ENCODE measurements at places on chromosomes 2 and 18.

- no peak for DNase-seq
Measured at GRCh38 chr2:40374543-40375240, 77.2 kb downstream of the SLC8A1 start.

- DNase-seq, result no peak
Measured at GRCh38 chr2:7736646-7737305, 819.6 kb downstream of the RNF144A start.

DNA sequence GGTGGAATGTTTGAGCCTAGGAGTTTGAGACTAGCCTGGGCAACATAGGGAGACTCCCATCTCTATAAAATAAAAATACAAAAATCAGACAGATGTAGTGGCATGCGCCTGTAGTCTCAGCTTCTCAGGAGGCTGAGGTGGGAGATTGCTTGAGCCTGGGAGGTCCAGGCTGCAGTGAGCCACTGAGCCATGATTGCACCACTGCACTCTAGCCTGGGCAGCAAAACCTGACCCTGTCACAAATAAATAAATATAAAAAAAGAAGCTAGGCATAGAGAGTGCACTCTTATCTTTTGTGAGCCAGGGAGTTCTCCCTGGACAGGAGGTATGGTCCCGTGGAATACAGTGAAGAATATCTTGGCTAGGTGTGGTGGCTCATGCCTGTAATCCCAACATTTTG lies 11.0 kb upstream of the KYNU start:
- no peak for DNase-seq

DNA sequence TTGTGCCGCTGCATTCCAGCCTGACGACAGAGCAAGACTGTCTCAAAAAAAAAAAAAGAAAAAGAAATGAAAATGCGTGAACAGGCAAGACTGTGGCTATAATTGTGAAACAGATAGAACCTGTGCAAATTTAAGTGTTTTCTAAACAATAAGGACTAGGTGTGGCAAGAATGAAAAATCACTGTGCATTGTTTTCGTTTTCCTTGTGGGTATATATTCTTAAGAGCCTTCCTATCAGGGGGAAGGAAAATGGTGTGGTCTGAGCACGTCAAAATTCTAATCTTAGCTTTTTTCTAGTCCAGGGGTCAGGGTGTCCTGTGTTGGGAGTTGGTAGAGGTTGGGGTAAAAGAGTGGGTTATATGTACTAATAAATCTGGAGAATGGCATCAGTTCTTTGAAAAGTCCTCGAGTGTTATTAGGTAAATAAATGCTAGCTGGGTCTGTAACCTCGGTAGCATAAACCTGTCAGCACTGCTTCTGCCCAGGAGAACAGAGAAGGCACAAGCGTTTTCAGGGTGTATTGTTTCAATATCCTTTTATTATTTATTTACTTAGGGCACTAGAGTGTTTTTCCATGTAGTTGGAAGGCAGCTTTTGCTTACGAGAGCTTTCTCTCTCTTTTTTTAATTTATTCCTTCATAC lies 11.6 kb downstream of the ATP6V1C2 start:
- DNase-seq, result no peak
